GF-D8 (cell line): ENCODE measurements at places on chromosomes 11 and 22.

- DNase-seq, result no peak
These were observed 31.7 kb upstream of the KRTAP5-6 start for GRCh38 chr11:1665313-1665712.

DNA sequence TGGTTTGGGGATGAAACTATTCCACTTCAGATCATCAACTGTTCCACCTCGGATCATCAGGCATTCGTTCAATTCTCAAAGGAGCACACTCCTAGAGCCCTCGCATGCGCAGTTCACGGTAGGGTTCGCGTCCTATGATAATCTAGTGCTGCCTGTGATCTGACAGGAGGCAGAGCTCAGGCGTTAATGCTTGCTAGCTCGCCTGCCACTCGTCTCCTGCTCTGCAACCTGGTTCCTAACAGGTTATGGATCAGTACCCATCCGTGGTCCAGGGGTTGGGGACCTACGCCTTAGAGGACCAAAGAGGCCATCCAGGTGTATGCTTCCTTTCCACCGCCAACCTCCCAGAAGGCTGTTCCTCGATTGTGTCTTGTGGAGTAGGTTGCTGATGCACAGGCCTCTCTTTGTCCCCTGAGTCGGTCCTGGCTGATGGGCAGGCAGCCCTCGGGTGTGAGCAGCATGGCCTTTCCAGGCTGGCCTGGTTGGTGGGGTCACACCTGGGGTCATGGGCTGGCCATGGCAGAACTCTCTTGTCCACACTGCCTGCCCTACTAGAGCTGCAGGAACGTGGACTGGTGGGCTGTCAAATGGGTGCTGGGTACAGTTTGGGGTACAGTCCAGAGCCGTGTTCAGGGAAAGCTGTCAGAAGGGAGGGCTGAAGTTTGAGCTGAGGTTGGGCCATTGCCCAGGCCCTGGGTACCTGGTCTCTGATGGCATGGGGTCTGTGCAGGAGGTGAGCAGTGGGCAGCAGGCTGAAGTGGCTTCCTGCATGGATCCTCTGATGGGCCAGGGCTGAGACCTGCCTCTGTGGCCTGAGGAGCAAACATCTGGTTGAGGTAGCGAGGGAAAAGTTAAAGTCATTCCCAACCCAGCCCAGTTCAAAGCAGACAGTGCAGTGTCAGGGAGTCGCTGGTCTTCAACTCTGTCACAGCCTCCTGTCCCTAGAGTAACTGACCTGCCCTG, 11.1 kb downstream of the PRDM11 start:
- DNase-seq, result no peak

DNA sequence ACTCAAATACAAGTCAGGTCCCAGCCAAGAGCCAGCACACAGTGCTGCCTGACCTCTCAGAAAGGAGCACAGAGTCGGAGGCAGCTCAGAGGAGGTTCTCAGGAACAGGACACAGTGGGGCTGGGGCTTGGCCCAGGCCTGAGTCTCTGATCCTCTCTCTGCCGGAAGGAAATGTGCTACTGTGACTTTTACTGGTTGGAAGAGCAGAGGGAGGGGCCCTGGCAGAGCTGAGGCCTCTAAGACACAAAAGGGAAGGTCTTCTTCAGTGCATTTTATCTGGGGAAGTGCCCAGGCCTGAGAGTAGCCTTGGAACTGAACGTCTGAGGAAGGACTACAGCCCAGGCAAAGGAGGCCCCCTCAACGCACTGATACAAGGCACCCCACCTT, 16.2 kb upstream of the CASTOR1 start:
- DNase-seq, result peak; percentile 89

DNA sequence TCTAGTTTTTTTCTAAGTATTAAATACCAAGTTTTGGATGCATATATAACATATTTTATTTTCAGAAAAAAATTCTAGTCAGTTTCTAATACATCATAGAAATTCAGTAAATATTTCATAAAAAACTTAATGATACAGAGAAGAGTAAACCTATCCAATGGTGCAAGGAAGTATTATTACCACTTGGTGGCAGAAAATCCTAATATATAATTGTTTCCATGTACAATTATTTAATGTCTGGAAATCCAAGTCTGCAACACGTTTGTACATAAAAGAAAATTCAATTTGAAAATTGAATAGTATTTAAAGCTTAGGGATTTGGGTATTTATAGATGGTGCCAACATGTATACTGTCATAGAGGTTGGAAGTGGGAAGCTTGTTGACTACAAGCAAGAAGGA, 127.0 kb downstream of the TRPC6 start:
- no peak for DNase-seq

DNA sequence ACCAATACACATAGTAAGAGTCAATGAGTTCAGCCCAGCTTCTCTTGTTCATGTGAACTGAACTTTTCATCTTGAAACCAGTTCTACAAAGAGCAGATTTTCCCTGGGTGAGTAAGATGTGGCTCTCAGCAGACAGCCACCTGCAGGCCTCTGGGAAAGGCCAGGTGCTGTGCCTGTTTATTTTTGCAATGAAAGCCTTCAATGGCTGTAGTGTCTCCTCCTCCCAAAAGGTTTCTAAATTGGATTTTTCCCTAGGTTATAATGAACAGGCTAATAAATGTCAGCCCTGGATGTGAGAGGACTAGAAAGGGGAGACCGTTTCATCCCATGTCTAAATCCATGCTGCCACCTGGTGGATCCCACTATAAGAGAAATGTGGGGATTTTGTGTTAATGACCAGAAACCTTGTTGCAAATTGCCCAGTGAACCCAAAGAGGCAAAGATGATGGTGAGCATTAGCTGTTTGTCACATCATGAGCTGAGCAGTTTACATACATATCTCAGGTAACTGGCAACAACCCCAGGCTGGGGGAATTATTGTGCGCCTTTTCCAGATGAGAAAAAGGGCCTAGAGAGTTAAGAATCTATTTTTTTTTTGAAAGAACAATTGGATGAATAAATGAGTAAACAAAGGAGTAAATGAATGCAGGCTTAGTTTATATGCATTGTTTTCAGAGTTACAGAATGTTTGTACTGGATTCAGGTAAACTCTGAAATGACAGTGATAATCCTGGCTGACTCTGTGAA, 12.7 kb downstream of the C11orf91 start:
- DNase-seq, result no peak

DNA sequence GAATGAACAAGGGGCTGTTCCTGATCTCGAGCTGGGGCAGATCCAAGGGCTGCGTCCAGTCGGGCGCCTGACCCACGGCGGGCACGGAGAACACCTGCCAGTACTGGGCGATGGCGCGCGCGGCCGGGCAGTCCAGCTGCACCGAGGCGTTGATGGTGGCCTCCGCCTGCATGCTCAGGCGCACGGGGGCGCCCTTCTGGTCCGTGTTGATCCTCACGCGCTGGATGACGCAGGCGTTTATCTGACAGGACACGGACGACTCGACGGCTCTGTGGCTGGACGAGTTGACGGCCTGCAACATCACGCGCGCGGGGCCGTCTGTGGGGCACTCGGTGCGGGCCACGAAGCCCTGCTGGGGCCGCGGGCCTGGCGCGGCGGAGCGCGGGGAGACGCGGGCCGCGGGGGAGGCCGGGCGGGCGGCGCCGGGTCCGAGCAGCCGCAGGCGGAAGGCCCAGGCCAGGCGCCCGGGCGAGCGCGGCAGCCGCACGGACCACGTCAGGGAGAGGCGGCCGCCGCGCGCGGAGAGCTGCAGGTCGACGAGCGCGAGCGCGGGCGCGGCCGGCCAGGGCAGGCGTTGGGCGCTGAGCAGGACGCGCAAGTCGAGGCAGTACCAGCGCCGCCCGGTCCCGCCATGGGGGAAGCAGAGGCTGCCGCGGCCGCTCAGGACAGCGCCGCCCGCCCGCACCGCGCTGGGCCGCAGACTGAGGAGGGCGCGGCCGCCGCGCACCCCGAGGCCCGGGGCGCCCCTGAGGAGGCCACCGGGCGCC, 511 bp downstream of the PKDREJ start:
- no peak for DNase-seq
